ENCODE measurements at places on chromosomes 11 and 22.

- DNase-seq: no peak
These were observed 6.0 kb upstream of the CBX6 start for GRCh38 chr22:38878001-38878400.

GRCh38 chr22:26170795-26171580 lies 1.7 kb downstream of the SEZ6L start:
- no peak for DNase-seq

DNA sequence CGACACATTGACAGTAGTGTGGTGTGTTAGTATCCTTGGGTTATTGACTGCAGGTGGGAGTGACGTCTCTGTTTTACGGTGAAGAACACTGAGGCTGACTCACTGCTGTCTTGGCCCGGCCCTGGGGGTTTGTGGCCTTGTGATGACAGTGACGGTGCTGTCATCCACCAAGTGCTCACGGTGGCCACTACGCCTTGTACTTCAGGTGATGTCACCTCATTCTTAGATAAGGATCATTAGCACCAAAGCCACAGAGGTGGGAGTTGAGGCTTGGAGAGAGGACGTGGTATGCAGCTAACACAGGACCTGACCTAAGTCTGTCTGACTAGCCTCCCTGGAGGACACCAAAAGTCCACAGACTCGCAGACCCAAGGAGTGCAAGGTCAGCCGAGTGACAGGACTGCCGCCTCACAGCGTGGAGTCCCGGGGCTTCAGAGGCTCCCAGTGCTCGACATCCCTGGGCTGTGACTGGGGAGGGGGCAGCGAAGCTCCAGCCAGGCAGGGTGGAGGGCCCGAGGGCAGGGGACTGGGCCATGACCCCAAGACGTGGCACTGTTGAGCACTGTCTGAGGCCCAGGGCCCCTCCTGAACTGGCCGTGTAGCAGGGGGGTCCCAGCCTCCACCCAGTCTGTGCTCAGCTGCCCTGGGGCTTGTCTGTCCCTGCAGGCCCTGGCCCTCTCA lies 56.5 kb downstream of the NAT10 start:
- DNase-seq: no peak

DNA sequence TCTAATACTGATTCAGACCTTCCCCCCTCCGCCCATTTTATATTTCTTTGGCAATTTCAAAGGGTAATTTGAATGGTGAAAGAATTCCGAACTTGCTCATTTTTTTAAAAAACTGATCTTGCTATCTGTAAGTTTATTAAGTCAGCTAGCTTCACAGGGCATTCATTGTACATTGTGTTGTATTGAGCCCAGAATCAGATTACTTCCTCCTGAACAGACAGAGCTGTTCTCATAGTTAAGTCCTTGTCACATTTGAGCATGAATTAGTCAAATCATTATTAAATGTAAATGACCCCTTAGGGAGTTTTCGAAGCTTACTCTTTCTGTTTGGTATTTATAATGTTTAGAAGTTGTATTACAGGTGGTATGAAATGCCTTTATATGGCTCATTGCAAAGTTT lies 34.4 kb downstream of the CYP2R1 start:
- DNase-seq: no peak

DNA sequence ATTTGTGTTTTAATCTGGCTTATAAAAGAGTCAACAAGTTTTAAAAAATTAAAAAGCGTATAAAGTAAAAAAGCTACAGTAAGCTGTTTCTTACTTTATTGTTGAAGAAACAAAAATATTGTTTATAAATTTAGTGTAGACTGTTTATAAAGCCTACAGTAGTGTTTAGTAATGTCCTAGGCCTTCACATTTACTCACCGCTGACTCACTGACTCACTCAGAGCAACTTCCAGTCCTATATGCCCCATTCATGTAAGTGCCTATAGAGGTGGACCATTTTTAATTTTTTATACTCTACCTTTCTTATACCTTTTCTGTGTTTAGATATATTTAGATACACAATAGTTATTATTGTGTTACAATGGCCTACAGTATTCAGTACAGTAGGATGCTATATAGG lies 12.2 kb downstream of the MPPED2 start:
- DNase-seq: no peak

DNA sequence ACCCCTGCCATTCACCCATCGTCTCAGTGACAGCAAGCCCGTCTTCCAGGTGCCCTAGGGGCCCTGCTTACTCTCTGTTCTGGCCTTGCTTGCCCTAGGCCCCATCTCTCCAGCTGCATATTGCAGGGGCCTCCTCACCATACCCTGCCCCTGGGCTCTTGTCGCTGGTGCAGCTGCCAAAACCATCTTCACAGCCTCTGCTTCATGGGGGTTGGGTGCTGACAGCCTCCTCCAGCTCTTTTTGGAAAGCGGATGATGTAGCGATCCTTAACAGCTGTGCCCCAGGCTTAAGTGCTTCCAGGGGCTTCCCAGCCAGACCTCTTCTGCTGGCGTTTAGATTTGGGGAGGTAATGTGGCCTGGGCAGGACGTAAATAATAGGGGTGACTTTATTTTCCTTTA lies 61.2 kb upstream of the SUSD2 start:
- no peak for DNase-seq

DNA sequence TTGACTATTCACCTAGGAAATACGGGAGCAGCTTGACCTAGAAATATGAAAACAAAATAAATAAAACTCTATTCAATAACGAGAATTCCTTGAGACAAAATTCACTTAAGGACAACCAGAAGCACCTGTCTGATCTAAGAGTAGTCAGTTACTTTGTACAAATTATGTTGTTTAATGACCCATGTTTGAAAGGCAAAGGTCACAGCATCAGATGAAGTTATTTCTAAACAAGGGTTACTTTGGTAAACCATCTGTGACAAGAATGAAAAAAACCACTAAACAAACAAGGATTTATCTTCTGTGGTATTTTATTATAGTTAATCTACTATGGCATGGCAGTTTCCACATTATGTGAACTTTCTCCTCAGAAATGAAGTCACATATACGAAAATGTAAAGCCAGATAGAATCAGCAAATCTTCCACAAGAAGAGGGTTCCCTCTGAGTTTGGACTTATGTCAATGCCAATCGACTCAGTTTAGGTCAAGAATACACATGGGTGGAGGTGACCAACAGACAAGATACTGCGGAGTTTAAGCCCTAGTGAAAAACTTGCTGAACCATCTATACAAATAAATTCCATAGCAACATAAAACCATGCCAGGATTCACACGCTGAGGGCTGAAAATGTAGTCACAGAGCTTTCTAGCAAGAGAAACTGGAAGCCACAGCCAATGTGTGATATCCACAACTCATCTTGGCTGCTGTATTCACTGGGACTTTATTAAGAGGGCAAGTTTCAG lies 53.4 kb downstream of the NCAPD3 start:
- DNase-seq: no peak

DNA sequence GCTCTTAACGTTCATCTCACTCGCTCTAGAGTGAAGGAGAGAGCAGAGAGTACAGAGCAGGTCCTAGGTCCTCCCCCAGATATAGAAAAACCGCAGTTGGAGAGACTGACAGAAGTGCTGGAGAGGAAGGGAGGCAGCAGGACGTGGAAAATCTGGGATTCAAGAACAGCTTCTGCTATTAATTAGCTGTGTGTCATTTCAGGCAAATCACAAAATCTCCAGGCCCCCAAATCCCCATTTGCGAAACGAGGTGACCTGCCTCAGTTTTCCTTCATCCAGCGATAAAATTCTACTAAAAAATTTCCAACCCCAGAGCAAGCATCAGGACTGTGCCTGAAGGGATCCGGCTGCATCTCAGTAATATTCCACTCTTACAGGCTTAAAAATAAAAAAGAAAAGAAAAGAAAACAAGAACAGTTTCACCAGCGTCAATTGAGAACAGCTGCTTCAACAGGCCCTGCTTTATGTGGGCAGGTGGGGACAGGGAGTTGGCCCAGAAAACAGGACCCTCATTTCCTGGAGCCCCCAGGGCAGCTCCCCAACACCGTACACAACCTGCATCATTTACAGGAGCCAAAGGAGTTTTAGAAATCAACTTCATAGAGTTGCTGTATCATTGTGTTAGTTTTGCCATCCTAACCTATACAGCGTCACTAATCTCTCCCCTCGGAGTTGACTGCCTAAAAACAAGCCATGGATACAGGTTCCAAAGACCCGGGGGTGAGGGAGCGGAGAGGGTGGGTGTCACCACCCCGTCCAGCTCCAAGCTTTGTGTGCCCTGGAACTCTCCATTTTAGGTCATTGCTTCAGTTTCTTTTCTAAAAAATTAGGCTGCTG lies 2.3 kb upstream of the MALAT1 start:
- DNase-seq: no peak

GRCh38 chr22:25923914-25924313 lies 181.9 kb downstream of the MYO18B start:
- DNase-seq: no peak

GRCh38 chr22:19615867-19616581 lies 91.8 kb upstream of the CLDN5 start:
- no peak for DNase-seq

DNA sequence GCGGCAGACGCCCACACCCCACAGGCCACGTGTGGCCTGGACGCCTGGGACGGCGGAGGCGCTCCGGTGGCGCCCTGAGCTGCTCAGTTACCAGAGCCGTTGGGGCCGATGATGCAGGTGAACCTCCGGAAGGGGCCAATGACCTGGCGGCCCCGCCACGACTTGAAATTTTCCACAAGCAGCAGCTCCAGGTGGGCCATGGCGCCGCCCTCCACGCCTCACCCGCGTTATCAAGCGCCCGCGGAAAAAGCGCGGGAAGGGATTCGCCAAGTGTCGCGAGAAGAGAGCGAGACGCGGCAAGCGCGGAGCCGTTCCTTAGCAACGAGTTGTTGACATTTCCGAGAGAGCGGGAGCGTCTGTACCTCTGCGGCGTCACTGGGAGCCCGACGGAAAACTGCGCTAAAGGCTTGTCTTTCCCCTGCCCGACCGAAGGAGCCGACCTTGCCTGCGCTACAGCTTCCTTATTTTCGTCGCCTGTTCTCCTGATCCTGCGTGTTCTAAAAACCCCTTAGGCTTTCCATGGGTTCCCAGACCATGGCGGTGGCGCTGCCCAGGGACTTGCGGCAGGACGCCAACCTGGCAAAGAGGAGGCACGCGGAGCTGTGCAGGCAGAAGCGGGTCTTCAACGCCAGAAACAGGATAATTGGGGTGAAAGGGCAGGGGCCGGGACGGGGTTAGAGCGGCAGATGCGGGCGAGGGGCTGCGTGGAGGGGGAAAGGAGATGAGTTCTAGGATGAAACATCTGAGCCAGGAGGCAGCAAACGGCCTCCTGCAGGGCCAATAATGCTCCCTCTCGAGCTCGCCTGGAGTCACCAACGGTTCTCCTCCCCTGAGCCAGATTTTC lies at the start of the genes RIBC2 and SMC1B:
Gene RIBC2, plus strand, starts transcription at position 326 of the 844 bp plus-strand sequence. Its CDS starts 194 bp downstream, at position 520.
Gene SMC1B, minus strand, starts transcription at position 232 of the 844 bp plus-strand sequence. Its CDS starts 32 bp downstream, at position 200.
- no peak for DNase-seq

DNA sequence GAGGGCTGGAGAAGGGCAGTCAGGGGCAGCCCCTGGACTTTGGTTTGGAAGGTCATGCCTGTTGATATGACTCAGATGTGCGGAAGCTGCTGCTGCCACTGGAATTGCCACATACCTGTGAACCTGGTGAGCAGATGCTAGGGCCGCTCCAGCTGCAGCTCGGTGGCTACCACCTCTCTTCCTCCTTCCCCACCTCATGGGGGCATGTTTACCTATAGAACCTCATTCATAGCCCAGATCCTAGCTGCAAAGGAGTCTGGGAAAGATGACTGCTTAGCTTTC lies 17.5 kb upstream of the TSPAN18 start:
- DNase-seq: no peak

DNA sequence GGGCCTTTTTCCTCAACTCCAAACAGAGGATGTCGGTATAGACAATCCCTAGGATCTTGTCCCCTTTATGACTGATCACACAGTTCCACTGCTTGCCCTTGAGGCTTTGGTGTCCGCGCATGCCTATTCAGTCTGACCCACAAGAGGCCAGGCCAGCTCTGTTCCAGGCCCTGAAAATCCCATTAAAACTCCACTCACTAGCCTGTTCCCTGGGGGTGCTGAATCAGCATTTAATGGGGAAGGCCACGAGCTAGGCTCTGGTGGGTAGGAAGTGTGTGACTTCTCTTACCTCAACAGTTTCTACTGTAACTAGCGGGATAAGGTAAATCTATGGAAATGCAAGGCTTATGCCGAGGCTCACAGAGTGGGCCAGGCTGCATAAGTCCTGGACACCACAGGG lies 117.7 kb downstream of the PTPRJ start:
- no peak for DNase-seq

GRCh38 chr11:62573006-62573591 lies 592 bp downstream of the EEF1G start:
- DNase-seq: no peak

- no peak for DNase-seq
These were observed 516.7 kb downstream of the JRKL start for GRCh38 chr11:96906476-96906875.

DNA sequence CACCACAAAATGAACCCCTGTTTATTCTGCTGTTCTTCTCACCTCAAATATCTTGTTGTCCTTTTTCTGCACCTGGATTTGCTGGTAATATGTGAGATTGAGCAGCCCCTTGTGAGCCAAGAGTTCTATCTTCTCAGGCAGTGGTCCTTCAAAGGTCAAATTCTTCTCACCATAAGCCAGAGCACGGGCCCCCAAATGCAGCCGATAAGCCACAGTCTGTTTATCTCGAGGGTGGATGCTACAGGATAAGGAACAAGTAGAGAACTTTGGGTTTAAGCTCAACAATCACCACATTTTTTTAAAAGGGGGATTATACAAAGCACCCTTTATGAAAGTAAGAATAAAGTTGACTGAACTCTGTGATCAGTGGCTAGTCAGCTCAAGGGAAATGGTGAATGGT lies 15.8 kb downstream of the TBRG1 start:
- no peak for DNase-seq

DNA sequence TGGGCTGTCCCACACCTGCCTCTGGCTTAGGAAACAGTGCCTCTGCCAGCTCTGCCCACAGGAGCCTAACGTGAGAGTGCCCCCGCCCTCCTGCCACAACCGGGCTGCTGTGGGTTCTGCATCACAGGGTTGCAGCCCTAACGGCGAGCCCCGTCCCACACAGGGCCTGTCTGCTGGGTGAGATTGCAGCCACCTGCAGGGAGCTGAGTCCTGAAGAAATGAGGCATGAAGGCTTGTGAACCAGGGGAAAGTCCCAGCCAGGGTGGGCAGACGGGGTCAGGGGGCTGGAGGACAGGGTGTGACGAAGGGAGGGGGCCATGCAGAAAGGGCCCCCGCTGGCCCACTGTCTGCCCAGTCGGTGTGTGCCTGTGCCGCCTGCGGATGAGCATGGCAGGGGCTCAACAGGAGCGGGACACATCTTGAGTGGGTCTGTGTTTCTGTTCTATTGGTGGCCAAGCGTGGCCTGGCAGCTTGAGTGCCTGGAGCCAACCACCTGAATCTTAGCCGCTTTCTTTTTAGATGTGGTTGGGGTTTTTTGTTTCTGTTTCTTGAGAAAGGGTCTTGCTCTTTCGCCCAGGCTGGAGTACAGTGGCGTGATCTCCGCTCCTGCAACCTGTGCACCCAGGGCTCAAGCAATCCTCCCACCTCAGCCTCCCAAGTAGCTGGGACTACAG lies 38.9 kb downstream of the CTTN start:
- no peak for DNase-seq
